ENCODE measurements at places on chromosomes 3 and 15. TPM values are rescaled to one million over a fixed set of nuclear protein-coding genes. Genes with fewer than 3 reads are reported as not detected.
A peak's percentile ranks its signal among the peaks of the same experiment; 100 is the strongest.

Gene ALDH1A2
- total RNA-seq: not detected

- DNase-seq: no peak
Measured at GRCh38 chr3:78101384-78101783, 1061.5 kb downstream of the ROBO2 start.

DNA sequence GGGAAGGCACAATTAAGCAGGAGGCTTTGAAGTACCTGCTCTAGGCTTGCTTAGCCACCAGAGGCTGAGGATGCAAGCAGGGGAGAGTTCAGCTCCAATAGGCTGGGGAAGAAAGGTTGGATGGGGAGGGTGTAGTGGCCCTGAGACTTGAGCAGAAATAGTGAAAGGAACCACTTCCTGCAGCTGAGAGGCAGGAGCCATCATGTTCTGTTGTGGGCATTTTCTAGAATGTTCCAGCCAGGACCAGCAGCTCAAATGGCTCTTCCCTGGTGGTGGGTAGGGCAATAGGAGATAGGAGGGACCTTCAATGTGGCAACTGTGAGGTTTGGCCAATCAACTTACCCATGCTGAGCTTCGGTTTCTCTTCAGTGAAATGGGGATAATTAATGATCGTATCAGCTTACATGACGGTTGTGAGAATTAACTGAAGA lies 79.1 kb upstream of the CGNL1 start:
- no peak for DNase-seq

Gene SNX22
- total RNA-seq: 0.78 TPM

Gene ALDH1L1
- 0.50 TPM for total RNA-seq

DNA sequence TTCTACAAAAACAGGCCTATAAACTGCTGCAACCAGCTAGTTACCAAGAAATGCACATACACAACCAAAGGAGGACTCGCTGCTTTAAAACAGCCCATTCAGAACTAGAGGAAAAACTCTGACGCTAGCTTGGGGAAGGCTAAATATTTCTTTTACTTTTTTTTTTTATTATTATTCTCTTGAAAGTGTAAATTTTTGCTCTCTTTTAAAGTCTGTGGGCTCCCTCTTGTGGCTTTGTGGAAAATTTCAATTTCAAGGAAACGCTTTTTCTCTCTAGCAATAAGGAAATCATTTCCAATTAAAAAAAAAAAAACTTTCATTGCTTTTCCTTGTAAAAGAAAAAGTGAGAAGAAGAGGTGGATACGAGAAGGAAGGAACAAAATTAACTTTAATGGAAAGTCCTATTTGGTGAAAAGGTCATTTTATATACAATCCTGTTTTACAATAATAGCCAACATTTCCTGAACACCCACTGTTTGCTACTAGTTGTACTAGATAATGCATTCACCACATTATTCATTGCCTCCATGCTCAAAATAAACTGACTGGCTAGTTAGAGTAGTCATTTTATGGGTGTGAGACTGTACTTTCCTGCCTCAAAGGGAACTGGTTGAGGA lies 51.2 kb upstream of the SAMMSON start:
- peak; percentile 14 for DNase-seq

- no peak for DNase-seq
Measured at GRCh38 chr15:61480863-61481262, 251.8 kb upstream of the RORA start.

DNA sequence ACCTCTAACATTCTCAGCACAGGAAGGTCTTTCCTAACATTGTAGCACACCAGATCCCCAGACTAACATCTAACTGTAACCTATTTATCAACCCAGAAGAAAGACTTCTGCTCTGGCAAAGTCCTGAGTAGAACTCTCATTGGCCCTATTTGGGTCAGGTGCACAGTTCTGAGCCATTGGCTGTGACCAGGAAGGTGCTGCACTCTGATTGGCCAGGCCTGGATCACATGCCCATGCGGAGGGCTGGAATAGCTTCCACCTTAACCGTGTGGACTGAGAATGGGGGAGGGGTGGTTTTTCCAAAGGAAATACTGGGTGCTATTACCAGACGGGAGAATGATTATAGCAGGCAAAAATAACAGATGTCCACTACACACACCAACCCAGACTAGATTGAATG lies 11.5 kb downstream of the FEZF2 start:
- DNase-seq: no peak

DNA sequence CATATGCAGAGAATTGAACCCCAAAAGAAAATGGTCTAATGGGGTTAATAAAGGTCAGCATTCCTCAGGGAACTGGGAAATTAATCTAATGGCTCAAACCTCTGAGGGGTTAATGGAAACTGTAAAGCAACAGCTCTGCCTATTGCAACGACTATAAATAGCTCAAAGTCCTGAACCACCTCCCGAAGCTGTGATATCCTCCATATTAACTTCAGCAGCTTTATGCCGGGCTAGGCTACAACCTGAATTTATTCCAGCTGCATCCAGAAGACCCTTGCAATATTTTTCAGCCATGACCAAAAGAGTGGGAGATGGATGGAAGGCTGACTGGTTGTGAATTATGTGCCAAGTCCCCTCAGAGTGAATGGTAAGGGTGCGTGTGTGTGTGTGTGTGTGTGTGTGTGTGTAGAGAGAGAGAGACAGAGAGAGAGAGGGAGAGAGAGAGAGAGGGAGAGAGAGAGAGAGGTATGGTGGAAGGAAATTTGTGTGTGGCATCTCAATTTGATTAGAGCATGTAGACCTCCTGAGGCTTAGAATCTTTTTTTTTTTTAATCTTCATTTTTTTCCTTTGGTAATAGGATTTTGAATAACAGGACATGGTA lies 109.9 kb downstream of the PDCD6IP start:
- no peak for DNase-seq

Gene ZNF502
- 0.93 TPM for total RNA-seq

Gene XCR1
- total RNA-seq: not detected

- DNase-seq: no peak
Measured at GRCh38 chr15:51737522-51738305, at the start of gene LYSMD2. LYSMD2 (minus strand) TSS chr15:51737655; CDS start chr15:51737622, 33 bp downstream.

DNA sequence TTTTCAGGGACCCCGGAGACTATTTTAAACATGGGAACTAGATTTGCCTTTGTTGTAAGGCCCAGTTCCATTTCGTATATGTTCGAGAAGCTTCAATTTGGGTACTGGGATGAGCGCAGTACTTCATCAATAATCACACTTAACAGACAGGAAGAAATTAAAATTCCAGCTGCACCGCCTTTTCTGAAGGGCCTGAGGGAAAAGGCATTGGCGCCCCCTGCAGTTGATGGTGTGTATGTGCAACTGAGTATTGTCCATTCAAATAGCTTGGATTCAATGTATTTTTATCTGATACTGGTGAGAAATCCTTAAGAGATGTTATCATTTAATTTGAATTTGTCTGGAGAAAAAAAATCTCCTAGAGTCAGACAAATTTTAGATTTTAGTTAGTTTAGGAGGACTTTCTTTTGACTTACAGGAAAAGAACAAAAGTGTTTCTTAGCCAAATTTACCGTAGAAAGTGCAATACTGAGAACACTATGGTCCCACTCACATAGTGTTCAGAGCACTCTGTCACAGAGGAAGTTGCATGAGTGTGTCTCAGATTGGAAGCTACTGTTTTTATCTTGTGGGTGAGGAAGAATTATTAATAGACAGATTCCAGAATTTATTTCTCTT lies 5.4 kb upstream of the ALDH1A2 start:
- peak; percentile 49 for DNase-seq

Measured in A172 (cell line).